Esophagus mucosa (tissue), 1 donor: ENCODE measurements at places on chromosomes 16 and 17. TPM values are rescaled to one million over a fixed set of nuclear protein-coding genes. Genes with fewer than 3 reads are reported as not detected.
A peak's percentile ranks its signal among the peaks of the same experiment; 100 is the strongest.

The ACE gene
- total RNA-seq, result 1.9 TPM

DNA sequence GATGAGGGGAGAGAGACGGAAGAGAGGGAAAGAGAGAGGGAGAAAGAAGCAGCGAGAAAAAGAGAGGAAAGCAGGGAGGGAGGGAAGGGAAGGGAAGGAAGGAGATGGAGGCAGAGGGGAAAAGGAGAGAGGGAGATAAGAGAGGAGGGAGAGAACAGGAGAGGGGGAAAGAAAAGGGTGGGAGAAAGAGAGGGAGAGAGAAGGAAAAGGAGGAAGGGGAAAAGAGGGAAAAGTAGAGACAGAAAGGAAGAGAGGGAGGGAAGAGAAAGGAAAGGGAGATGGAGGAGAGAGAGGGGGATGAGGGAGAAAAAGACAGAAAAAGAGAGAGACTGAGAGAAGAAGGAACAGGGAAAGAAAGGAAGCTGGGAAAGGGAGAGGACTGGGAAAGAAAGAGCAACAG, 814.4 kb downstream of the CDH11 start:
- ATAC-seq, result no peak

DNA sequence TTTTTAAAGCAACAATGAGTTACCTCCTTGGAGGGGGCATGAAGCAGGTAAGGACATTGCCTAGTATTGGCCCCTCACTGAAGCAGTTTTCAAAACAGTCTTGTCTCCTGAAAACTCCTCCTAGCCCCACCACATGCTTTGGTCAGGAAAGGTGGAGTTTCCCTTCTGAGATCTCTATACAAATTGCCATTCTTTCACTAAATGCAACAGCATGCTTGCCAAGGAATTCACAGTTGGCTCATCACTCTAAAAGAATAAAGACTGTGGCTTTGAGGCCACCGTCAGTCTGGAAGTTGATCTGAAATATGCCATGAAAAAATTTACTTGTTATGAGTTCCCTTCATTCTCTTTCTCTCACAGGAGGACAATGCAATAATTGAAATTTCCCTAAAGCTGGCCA, 4.2 kb downstream of the TTC19 start:
- ATAC-seq, result no peak

The KRT9 gene
- total RNA-seq, result 0.16 TPM

DNA sequence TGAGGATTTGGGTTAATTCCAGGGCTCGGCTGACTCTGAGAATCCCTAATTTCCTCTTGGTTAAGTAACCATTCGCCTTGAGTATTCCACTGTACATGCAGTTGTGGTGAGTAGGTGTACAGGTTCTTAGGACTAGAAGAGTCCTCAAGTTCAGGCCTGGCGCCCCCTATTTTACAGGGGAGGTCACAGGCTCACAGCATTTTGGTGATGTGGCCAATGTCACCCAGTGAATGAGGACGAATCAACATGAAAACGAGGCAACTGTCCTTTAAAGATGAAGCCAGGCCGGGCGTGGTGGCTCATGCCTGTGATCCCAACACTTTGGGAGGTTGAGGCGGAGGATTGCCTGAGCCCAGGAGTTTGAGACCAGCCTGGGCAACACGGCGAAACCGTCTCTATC, 55.4 kb downstream of the ABCC6 start:
- no peak for ATAC-seq

- no peak for ATAC-seq
Observed at GRCh38 chr17:75006653-75007052, 5.8 kb upstream of the MRPL58 start.

DNA sequence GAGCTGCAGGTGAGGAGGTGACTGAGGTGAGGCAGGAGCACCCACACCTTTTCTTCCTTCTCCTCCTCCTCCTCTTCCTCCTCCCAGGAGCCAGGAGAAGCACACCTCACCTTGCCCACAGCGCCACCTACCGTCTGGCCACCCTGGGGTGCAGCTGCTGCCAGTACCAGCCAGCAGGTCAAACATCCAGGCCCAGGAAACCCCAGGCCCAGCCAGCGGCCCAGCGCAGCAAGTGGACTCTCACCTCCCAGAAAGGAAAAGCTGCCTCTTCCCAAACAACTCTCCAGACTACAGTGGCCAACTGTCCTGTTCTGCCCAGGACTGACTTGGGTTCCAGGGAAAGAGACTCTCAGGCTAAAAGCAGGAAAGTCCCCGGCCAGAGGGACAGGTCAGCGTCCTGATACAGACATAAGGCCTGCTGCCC, 22.7 kb downstream of the PEMT start:
- peak; percentile 60 for ATAC-seq

The KRTAP4-9 gene
- total RNA-seq, result not detected
